ENCODE measurements at places on chromosomes 12 and 14.

- DNase-seq = no peak
These were observed 54.7 kb downstream of the FRS2 start for GRCh38 chr12:69524755-69525469.

- no peak for DNase-seq
These were observed 1.4 kb upstream of the MAP4K5 start for GRCh38 chr14:50533806-50534205.

DNA sequence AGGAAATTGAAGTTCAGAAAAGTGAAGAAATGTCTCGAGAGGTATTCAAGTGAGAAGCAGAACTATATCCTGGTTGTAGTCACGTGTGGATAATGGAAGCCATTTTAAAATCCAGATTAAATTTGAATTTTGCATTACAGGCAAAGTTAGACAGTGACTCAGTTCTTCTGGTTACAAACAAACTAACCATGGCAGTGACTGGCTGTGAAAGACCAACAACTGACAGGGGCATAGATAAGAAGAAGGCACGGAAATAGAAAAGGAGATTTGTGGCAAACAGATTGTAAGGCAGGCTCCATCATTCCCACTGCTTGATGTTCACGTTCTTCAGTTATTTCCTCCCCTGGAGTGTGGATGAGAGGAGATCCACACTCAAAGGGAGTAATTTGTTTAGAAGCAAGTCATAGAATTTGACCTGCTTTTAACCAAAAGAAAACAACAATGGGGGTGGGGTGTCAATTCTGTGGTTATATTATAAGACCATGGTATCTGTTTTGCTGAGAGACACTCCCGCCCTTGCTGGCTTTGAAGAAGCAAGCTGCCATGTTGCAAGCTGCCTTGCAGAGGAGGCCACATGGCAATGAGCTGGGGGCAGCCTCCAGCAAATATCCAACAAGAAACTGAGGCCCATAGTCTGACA is 795.3 kb downstream of the VRK1 start:
- DNase-seq = no peak

- no peak for DNase-seq
These were observed 25.0 kb downstream of the GALNT8 start for GRCh38 chr12:4745249-4745648.

GRCh38 chr14:68016255-68016914 is 196.8 kb downstream of the RAD51B start:
- no peak for DNase-seq

GRCh38 chr12:122895704-122896636 is at the start of gene VPS37B:
Gene VPS37B, minus strand, starts transcription at chr12:122896124. Its CDS starts 62 bp downstream, at chr12:122896062.
- peak; percentile 29 for DNase-seq

Data from substantia nigra (tissue), 51 donors.